ENCODE measurements at places on chromosomes 3 and 15. TPM values are rescaled to one million over a fixed set of nuclear protein-coding genes. Genes with fewer than 3 reads are reported as not detected.

Gene AGBL1
- total RNA-seq: not detected

Gene SCN11A
- total RNA-seq: 0.09 TPM

DNA sequence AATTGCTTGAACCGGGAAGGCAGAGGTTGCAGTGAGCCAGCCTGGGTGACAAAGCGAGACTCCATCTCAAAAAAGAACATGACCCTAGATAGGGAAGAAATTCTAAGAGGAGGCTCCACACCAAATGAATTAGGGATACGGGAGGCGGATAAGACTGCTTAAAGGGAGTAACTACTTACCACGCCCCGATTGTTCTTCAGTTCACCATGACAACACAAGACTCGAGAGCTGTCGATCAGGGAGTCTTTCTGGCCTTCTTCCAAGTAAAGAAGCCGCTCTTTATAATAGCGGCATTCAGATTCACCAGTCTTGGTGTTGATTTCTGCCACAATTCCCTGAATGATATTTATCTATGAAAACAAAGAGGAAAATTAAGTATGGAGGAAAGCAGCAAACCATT is 53.9 kb upstream of the TASOR start:
- no peak for DNase-seq

GRCh38 chr3:140343211-140344081 is 334.4 kb upstream of the TRIM42 start:
- no peak for DNase-seq

- DNase-seq: no peak
These were observed 110.3 kb downstream of the LSM3 start for GRCh38 chr3:14288833-14289451.

All from activated naive CD4-positive, alpha-beta T cell treated with anti-CD3 and anti-CD28 coated beads, Interleukin-2, amount 50 U/mL, for 72 hours (primary cell).